Bronchial epithelial cell (primary cell): ENCODE measurements at places on chromosomes 12 and 14.

DNA sequence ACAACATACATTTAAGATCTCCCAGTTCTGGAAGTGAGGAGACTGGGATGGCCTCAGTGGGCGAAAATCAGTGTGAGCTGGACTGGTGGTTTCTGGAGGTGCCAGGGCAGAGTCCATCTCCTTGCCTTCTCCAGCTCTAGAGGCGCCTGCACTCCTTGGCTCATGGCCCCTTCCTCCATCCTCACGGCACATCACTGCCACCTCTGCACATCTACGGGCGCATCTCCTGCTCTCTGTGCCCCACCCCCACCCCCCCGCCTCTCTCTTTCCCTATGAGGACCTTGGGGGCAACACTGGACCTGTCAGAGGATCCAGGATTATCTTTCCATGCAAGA, 62.8 kb upstream of the DIO3 start:
- DNase-seq, result no peak

GRCh38 chr12:64186789-64187188, 35.3 kb downstream of the KICS2 start:
- peak; percentile 79 for DNase-seq

DNA sequence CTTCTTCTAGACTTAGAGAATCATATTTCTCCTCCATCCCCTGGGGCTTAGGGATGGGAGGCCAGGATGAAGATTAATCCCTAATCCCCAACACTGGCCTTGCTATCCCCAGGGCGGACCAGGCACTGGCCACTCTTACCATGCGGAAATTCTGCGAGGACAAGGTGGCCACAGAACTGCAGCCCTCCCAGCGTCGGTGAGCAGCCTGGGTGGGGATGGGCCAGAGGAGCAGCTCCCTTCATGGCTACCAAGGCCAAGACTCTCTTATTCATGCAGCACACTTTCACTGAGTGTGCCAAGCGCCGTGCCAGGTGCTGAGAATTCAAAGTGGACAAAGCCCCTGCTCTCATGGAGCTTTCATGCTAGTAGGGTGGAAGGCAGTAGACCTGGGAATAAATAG, 7.0 kb downstream of the TNS2 start:
- no peak for DNase-seq

- DNase-seq, result no peak
Observed at GRCh38 chr12:131287938-131288764, 334.4 kb downstream of the ADGRD1 start.

DNA sequence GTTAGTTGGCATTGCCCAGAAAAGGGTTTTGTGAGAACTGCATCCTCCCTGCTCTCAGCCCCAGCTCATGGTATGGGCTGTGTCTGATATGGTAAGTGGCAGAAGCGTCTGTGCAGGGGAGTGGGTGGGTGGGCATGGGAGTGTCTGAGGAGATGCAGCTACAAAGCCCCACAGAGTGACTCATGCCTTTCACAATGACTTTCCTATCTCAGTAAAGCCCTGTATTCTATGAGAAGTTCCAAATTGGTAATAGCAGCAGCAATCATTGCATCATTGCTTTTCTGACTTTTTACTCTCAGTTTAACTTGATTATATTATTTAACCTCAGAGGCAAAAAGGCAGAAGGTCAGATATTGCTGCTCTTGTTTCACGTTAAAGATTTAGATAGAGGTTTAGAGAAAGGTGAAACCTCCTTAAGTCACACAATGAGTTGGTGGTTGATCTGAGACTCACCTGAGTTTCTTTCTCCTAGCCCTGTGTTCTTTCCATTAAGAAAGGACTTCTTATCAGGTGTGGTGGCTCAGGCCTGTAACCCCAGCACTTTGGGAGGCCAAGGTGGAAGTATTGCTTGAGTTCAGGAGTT, 171.7 kb downstream of the SLC5A8 start:
- peak; percentile 32 for DNase-seq

DNA sequence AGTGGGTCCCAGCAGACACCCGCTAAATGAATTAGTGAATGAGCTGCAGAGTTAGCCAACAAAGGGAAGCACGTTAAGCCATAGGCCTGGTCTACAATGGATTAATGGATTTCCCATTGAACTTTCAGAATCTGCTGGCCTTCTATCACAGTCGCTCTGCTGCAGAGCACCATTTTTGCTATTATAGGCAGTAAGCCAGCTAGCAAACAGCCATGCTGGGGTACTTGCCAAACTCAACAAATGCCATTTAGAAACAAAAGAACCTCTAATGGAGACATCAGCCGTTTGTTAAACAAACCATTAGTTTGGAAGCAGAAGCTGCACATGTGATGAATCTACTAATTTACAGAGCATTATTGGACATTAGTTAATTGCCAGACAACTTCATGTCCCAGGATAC, 181.1 kb upstream of the STXBP6 start:
- DNase-seq, result no peak

DNA sequence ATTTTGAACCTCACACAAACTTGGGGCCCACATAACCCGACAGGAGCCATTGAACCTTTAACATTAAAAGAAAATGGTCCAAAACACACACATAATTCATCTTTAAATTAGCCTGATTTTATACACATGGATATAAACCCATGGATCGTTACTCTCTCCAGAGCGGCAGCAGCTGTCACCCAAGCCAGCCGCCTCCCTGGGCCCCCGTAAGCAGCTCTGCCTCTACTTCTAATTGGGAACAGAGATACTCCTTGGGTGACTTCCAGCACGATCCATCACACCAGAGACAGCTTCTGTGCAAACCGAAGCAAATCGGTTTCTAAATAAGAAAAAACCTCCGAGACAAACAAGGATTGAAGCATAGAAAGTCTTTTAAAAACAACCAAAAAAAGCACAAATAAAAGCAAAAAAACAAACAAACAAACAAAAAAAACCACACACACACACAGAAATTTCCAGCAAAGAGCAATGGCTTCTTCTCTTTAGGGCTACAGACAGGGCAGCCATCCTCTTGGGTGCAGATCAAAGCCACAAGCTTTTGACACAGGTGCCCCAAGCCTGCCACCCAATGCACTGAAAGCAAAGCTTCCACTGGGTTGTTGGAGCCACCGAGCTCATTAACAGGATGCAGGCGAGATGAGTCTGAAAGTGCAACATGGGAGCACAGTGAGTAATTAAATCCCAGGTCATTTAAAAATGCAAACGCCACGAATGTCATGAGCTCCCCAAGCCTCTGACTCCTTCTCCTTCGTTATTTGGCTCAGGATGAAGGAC, 156.9 kb downstream of the DPF3 start:
- no peak for DNase-seq

- no peak for DNase-seq
Observed at GRCh38 chr14:105201925-105202513, 20.9 kb upstream of the NUDT14 start.

DNA sequence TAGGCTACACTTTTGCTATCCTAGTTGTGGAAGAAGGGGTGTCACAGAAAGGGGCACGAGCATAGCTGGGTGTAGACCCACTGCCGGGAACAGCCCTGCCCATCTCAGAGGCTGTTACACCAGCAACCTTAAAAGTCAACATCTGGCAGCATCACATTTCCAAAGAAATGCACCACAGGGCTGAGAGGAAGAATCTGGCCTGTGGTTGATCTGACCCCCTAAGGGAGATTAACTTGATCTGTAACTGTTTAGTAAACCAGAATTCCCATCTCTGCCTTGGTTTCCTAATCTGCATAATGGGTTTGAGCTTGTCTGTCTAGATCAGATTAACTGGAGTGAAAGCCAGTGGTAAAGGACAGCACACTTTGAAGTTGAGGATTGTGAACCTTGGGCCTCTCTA, 1.3 kb downstream of the LRP1-AS start:
- no peak for DNase-seq

GRCh38 chr12:1332327-1332726, 262.1 kb downstream of the FBXL14 start:
- DNase-seq, result peak; percentile 72

DNA sequence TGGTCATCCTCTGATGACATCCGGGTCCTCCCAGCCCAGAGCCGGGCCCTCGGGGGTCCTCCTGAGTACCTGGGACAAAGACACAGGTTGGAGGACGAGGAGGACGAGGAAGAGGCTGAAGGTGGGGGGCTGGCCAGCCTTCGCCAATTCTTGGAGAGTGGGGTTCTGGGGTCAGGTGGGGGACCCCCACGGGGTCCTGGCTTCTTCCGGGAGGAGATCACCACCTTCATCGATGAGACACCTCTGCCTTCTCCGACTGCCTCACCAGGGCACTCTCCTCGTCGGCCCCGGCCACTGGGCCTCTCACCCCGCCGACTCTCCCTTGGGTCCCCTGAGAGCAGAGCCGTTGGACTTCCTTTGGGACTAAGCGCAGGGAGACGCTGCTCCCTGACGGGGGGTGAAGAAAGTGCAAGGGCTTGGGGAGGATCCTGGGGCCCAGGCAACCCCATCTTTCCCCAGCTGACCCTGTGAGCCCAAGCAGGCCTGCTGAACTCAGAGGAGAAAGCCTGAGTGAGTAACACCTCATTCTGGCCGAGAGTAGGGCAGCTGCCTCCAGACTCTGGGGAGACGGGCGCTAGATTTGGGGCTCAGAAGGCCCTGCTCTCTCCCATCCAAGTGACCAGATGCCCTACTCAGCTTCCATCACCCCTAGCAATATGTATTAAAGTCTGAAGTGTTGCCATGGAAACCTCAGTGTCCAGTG, 1.3 kb upstream of the P3H3 start:
- DNase-seq, result no peak

DNA sequence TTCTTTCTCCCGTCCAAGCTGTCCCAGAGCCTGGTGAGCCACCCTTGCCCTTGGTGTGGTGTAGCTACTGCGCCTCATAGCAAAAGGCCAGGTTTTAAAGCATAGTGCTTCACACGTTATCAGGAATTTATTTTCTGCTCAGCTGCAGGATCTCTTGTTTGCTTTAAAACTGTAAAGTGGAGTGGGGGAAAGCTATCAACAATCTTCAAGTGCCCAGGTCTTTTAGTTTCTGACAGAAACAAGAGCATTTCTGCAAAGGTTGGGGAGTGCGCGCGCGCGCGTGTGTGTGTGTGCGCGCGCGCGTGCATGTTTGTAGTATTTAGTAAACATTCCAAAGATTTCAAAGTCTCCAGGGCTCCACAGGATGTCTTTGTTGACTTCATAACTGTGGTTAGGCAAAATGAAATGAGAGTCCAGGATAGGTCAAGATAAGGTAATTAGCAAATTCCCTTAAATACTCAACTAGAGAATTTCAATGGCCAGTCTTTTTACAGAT, 45.5 kb downstream of the EML1 start:
- no peak for DNase-seq

- DNase-seq, result no peak
Observed at GRCh38 chr14:54660604-54661111, 93.7 kb downstream of the SAMD4A start.

- no peak for DNase-seq
Observed at GRCh38 chr12:108572166-108572790, 9.9 kb downstream of the ISCU start.

GRCh38 chr14:21184254-21184653, 28.4 kb upstream of the OR5AU1 start:
- no peak for DNase-seq

GRCh38 chr14:70655110-70655826, 13.6 kb downstream of the TTC9 start:
- DNase-seq, result no peak

GRCh38 chr14:89652352-89652751, 235.3 kb upstream of the FOXN3 start:
- DNase-seq, result no peak

DNA sequence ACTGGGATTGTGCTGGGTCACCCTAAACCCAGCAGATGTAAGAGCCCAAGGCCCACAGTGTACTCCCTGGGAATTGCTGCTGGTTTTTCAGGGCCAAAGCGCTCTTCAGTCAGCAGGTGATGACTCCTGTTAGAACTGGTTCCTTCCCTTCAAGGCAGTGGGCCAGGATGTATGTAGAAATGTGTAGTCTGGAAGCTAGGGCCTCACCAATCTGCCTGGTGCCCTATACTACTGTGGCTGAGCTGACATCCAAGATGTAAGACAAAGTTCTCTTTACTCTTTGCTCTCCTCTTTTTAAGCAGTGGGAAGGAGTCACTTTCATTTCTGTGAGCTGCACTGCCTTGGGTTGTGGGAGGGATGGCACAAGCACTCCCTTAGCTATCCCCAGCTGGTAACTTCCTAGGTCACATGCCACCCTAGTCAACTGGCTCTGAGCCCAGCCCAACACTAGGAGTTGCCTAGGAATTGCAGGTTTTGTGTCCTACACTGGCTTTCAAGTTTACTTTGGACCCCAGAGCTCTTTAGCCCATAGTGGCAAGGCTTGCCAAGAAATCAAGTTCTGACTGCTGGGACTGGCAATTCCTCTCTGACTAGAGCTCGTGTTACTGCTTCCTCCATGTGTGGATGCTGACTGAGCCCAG, 249.2 kb downstream of the C12orf50 start:
- DNase-seq, result peak; percentile 18

GRCh38 chr14:24631749-24632335, 2.1 kb downstream of the GZMB start:
- DNase-seq, result no peak

DNA sequence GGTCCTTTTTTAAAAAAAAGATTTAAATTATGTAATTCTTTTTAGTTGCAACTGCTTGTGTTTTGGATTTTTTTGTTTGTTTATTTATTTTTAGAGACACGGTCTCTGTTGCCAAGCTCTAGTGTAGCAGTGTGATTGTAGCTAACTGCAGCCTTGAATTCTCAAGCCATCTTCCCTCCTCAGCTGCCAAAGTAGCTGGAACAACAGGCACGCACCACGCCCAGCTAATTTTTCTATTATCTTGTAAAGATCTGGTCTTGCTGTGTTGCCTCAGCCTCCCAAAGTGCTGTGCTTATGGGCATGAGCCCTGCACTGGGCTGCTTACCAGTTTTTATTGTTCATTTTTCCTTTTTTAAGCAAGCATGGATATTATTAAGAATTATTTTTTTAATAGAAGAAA, 10.6 kb upstream of the ART4 start:
- DNase-seq, result no peak

GRCh38 chr14:50820786-50821509, 10.0 kb downstream of the NIN start:
- peak; percentile 78 for DNase-seq

GRCh38 chr14:92922883-92923743, at the start of gene CHGA:
Gene CHGA, plus strand, starts transcription at chr14:92923150. Its CDS starts 210 bp downstream, at chr14:92923360.
- no peak for DNase-seq

- DNase-seq, result peak; percentile 80
Observed at GRCh38 chr12:74393272-74393671, 144.4 kb upstream of the ATXN7L3B start.

DNA sequence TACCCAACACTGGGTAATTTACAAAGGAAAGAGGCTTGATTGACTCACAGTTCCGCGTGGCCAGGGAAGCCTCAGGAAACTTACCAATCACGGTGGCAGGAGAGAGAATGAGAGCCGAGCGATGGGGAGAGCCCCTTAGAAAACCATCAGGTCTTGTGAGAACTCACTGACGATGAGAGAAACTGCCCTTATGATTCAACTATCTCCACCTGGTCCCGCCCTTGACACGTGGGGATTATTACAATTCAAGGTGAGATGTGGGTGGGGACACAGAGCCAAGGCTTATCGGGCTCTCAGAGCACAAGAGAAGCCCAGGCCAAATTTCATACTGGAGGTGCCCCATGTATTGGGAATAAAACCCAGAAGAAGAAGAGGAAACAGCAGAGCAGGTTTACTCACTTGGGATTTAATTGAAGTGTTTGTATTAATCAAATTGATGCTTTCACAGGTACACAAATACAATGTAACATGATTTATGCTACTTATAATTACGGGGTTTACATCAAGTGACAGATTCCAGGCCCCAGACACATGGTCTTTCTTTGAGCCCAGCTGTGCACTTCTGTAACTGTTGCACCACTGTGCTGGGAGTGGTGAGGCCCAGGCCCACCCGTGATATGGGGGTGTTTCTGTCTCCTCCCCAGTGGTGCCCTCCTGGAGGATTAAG, 8.2 kb upstream of the CCDC85C start:
- peak; percentile 95 for DNase-seq

GRCh38 chr14:40229676-40230075, 797.4 kb upstream of the FBXO33 start:
- no peak for DNase-seq
